ENCODE measurements at places on chromosomes 11 and 22.
A peak's percentile ranks its signal among the peaks of the same experiment; 100 is the strongest.

- DNase-seq: no peak
These were observed 218.6 kb downstream of the FAT3 start for GRCh38 chr11:92443199-92443598.

DNA sequence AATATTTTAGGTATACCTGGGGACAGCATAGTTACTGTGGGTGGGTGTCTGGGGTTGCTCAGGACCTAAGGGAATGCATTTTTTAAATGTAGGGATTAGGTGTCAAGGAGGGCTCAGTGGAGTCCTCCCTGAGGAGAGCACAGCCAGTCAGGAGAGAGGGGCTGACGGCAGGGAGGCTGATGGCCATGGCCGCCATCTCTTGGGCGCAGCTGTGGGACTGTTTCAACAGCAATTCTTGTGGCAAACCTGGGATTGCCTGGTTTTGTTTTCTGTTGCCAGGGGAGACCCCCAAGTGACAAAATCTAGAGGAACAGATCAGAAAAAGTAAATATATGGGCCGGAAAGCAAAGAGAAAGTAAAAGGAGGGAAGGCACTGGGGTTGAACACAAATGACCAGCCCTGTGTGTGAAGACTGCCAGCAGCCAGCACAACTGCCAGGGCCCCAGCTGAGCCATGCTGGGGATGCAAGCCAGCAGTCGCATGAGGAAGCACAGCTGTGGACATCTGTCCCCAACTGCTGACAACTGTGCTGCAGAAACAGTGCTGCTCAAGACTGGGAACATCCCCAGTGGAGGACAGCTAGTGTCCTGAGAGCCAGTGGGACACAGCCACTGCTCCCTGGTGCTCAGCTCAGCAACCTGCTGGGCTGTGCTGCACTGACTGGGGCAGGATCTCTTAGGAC is 10.5 kb downstream of the MIF start:
- no peak for DNase-seq

DNA sequence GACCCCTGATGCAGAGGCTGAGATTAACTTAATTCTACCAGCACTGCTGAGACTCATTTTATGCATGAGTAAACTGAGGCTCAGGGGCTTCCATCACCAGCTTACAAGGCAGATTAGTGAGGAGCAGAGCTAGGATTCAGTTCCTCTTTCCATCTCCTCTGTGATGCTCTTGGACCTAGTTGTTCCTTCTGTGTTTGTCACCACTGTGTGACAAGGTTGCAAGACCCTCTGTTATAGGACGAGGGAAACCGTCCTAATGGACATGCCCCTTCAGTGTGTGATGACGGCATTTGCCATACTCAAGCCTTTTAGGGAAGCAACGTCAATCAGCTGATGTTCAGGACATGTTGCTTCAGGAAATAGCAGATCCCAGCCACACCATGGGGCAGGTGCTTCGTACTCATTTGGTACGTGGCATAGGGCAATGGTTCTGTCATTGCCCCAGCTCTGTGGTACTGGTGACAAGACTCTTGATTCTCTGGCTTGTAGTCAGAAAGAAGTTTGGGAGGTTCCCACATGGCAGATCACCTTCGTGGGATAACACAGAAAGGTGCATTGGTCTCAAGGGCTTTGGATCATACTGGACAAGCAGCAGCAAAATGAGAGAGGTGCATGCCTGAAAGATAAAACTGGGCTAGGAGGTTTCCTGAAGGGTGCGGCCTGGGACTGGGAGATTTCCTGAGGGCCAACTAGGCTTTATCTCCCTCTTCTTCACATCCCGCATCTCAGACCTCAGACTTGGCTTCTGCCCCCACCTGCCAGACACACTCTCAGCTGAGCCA is 23.9 kb upstream of the CD44 start:
- no peak for DNase-seq

DNA sequence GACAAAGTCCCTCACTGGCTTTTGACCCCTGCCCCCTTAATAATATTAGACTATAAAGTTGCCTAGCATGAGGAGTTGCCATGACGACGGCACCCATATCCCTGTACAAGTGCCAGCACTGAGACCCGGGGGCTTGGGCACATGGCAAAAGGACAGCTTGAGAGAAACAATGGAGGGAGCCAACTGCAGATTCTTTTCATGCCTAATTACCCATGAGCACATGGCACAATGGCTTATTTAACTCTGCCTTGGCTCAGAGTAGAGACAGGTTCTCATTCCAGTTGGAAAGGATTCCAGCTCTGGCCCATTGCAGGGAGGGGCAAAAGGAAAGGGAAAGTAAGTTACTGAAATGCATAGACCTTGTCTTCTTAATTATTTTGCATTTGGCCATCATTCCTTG is 261.2 kb upstream of the UBASH3B start:
- no peak for DNase-seq

- DNase-seq: peak; percentile 18
These were observed 91.0 kb downstream of the TMPRSS5 start for GRCh38 chr11:113615098-113615497.

DNA sequence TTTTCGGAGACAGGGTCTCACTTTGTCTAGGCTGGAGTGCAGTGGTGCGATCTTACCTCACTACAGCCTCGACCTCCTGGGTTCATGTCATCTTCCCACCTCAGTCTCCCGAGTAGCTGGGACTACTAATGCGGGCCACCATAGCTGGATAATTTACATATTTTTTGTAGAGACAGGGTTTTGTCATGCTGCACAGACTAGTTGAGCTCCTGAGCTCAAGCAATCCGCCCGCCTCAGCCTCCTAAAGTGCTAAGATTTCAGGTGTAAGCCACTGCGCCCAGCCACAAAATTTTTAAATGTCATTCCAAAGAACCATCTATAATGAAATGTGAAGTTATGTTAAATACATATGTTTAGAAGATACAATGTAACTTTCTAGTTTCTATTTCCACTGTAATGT is 4747.7 kb upstream of the OR11H1 start:
- DNase-seq: no peak

- no peak for DNase-seq
These were observed 51.7 kb upstream of the NUP160 start for GRCh38 chr11:47899801-47900200.

DNA sequence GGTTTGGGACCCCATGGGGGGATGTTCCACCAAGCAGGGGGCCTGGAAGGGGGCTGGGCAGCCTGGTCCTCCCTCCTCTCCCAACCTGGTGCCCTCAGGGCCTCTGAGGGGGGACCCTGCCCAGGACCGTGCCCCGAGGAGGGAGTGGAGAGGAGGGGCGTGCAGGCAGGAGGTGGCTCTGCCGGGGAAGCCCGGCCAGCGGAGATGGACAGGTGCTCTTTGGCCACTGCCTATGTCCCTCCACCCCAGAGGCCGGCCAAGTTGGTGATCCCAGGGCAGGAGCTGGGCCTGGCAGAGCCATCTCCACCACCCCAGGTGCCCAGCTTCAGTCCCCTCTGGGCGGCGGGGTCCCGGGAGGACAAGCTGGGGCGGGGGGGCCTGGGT is 2.4 kb downstream of the MUC2 start:
- no peak for DNase-seq

DNA sequence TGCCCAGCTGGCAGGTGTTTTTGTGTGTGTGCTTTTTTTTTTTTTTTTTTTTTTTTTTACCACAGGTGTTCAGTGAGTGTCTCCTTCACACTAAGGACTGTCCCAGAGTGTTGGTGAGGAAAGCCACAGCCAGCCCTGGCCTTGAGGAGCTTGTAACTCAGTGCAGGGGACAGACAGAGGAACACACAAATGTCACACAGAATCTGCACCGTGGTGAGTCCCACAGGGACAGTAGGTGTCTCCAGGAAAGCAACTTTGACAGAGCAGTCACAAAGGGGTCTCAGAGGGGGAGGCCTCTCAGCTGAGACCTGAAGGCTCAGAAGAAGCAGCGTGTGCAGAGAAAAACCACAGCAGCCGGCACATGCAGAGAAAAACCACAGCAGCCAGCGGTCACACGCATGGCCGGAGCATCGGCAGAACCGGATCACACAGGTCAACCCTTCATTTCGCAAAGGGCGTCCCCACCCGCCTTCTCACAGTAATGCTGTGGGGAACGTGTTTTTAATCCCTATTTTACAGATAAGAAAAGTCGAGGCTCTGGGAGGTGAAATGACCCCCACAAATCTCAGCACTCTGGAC is 101.7 kb upstream of the PRR5 start:
- DNase-seq: no peak

DNA sequence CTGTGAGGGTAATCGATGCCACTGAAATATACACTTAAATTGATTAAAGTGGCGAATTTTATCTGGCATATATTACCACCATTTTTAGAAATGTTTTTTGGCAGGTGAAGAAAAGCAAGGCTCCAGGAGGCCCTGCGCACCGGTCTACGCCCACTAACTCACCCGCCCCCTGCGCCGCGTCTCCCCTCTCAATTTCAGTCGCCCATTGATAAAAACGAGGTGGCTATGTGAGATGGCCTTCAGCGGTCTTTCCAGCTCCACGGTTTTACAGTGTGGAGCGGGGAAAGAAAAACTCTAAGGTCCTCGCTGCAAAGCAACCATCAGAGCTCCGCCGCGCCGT is 602 bp upstream of the AQP11 start:
- DNase-seq: no peak

GRCh38 chr22:27252282-27253049 is 549.1 kb downstream of the MN1 start:
- DNase-seq: no peak

DNA sequence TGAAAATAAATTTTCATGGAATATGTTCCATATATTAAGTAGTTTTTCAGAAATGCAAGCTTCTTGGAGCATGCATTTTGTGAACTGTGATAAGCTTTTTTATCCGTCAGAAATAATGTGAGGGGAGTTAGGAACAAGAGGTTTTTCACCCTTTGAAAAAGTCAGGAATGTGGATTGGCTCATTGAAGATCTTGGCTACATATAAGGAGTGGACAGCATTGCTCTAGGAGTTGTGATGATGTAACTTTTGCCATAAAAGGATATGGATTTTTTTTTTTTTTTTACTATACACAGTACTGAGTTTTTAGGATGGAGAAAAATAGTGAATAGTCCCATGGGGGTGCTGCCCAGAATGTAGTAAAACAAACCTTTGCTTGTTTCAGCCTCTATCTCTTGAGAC is 180.2 kb downstream of the NAV2 start:
- DNase-seq: no peak

GRCh38 chr11:76380159-76380976 is 564 bp downstream of the THAP12 start:
- no peak for DNase-seq
